ENCODE measurements at places on chromosomes 12 and 14. TPM values are rescaled to one million over a fixed set of nuclear protein-coding genes. Genes with fewer than 3 reads are reported as not detected.

DNA sequence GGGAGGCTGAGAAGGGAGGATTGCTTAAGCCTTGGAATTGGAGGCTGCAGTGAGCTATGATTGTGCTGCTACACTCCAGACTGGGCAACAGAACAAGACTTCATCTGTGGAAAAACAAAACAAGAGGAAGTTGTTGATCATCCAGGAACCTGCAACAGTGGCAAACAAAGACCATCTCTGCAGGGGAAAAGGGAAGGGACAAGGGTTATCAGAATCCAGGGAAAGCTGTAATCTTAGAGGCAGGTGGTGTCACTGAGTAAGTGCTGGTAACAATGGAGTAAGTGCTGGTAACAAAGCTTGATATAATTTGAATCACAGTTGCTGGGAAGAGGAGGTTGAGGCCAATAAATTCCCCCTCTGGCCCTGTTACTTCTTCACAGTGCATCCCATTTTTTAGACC is 27.5 kb upstream of the DCN start:
- no peak for DNase-seq

DNA sequence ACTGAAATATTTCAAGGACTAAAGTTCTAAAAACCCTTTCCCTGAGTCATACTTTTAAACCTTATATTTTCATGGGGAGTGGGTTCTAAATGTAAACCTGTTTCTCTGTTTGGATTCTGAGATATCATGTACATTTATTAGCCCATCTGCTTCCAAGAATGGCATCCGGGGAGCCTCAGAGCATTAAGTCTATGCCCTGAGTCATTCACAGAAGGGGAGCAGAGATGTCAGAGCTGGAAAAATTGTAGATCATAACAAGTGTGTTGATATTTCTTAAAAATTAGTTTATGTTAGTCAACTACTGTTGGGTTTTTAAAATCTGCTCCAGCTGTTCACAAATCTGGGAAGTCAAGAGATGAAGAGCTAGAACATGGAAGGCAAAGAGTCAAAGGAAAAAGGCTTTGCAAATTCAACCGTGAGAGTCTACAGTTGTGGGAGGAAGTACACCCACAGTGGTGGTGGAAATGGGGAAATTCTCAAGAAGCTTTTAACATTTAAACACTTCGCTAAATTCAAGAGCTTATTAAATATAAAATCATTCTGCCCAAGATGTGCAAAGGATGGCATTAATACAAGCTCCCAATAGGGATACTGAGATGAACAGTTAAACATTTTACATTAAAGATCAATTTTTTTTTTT is 70.5 kb upstream of the FLRT2 start:
- DNase-seq = no peak

- peak; percentile 65 for DNase-seq
These were observed 14.5 kb downstream of the SCNN1A start for GRCh38 chr12:6360578-6361490.

SOAT2 gene
- total RNA-seq = 0.74 TPM

GRCh38 chr12:104187446-104188155 is 28.0 kb upstream of the TXNRD1 start:
- peak; percentile 52 for DNase-seq

DNA sequence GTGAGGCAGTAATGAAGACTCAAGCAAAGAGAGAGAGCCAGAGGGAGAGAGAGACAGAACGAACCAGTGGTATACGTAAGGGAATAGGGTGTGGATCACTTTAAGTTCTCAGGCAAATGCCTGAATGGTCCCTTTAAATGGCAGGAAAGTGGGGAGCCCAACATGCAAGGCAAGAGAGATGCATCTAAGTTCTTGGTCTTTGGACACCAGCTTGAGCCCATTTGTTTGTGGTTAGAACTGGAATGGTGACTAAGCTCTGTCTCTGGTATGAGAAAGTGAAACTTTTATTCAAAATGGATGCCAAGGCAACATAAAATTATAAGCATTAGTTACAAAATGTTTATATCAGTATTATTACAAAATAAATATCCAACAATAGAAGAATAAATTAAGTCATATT is 192.2 kb upstream of the ALG10 start:
- no peak for DNase-seq

DNA sequence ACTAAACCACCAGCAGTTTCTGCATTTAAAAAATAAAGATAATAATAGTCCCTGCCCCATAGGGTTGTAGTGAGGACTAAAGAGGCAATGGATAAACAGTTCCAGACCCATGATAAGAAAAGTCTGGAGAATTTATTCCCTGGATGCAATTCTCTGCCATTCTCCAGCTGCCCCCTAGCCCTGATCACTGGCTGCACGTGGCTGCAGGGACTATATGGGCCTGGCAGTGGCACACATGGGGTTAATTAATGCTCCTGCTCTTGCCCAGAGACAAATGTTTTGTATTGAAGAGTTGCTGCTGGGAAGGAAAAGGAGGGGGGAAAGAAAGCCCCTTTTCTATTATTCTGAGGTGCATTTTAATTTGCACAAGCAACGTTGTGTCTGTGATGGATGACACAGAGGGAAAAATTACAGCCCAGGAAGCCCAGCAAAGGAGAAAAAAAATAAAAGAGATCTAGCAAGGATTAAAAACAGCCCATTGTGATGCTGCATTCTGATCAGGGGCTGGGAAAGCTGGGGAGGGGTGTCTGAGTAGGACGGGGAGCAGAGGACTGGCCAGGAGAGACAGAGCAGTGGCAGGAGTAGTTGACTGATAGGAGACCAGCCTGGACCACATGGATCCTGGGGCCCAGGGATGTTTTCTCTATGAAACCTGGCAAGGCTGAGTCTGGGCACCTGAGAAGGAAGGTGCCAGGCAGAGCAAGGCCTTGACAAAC is 149.3 kb downstream of the ESRRB start:
- no peak for DNase-seq

DNA sequence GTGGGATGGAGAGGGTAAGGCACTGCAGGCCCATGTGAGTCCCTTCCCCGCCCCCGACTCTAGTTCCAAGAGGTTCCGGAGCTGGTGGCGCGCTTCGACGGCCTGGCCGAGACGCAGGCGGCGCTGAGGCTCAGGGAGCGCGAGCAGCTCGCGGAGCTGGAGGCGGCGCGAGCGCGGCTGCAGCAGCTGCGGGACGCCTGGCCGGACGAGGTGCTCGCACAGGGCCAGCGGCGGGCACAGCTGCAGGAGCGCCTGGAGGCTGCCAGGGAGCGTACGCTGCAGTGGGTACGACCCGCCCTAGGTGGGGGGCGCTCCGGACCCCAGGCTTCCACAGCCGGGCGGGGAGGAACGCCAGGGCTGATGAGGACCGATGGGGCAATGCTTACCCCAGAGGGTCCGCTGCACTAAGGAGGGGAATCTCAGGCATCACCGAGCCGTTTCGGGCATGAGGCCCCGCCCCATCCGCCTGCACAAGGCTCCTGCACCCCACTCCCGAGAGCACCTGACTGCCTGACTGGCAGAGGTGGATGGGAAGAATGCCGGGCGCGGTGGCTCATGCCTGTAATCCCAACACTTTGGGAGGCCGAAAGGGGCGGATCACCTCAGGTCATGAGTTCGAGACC is 4.9 kb downstream of the CFAP73 start:
- DNase-seq = no peak

GRCh38 chr14:38042322-38042721 is 165.4 kb upstream of the SSTR1 start:
- no peak for DNase-seq

- DNase-seq = no peak
These were observed 85.3 kb upstream of the OVCH1 start for GRCh38 chr12:29582677-29583272.

PLBD1 gene
- 29.0 TPM for total RNA-seq

SERPINA5 gene
- total RNA-seq = 3.7 TPM

TPH2 gene
- total RNA-seq = not detected

NINJ2 gene
- total RNA-seq = 23.8 TPM

DNAL1 gene
- total RNA-seq = 4.7 TPM

DHRS2 gene
- total RNA-seq = 0.25 TPM

CS gene
- total RNA-seq = 140 TPM

DNA sequence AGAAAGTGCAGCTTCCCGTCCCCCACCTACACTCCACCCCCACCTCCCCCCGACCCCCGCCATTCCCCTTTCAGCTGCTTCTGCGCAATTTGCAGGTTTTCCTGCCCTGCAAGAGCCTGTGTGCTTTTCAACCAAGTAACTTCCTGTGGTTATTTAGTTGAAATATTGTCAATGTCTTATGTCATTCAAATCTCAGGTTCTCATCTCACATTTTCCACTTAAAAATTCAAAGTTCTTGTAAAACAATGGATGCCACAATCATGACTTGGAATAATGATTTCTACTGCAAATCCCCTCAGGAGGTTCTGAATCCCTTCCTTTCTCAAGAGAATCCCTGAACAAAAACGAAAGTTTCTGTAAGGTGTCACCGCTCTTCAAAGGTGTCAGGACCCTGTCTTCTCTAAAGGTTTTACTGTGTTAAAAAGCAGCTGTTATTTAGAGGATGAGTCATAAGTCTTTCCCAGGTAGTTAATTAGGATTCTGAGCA is 31.6 kb downstream of the WBP11 start:
- no peak for DNase-seq

- DNase-seq = no peak
These were observed 15.6 kb downstream of the PPP1R1A start for GRCh38 chr12:54572881-54573280.

IQSEC3 gene
- total RNA-seq = 1.7 TPM

PMCH gene
- total RNA-seq = not detected

AMHR2 gene
- 1.2 TPM for total RNA-seq

PLEKHD1 gene
- not detected for total RNA-seq

OGFOD2 gene
- 26.0 TPM for total RNA-seq

DNA sequence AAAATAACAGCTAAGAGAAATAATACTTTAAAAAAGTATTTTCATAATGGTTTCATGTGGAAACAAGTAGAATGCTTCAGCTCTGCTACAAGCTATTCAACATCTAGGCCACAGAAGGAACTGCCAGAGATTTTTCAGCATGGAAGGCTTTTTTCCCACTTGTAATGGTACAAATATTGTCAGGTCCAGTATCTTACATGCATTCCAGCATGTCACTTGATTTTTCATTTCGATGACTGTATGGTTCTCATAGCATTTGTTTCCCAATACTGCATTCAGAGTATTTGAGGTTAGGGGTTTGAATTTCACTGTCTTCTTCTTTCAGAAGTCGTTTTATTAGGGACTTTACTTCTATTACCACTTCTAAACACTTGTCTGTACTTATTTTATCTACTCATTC is 1701.5 kb upstream of the FLRT2 start:
- DNase-seq = no peak

GRCh38 chr14:98959958-98960616 is 311.9 kb downstream of the BCL11B start:
- peak; percentile 87 for DNase-seq

RNF212B gene
- not detected for total RNA-seq

VPS33A gene
- total RNA-seq = 11.0 TPM

DNA sequence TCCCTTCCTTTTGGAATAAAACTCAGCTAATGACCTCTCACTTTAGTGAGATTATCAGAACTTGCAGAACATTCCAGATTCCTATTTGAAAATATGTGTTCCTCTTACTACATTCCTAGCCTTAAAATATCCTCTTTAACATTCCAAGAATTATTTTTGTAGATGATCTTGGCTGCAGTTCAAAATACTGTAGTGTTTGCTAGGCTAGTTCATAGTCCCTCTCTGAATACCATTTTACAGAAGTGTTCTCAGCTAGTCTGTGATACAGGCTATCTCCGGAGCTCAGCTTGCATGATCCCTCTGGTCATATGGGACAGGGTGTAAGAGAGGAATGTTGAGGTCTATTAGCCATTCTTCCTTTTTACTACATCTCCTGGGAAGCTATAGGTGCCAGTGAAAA is 17.6 kb upstream of the GPR33 start:
- no peak for DNase-seq

GRCh38 chr12:110115675-110116074 is 8.5 kb upstream of the IFT81 start:
- no peak for DNase-seq

DNA sequence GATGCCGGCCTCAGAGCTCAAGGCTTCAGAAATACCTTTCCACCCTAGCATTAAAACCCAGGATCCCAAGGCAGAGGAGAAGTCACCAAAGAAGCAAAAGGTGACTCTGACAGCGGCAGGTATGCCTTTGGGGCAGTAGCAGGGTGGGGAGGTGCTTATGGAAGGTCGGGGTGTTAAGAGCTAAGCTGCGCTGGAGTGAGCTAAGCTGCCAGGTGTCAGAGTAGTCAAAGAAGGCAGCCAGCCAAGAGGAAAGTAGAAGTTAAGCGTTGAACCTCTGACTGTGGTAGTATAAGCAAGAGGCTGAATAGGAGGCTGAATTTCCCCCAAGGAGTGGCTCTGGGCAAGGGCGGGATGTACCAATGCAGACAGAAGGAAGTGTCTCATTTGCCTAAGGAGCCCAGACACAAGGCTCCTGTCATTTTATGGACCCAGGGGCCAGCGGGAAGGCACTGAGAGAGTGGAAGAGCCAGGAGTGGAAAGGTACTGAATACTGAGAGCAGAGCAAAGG is 29.2 kb downstream of the DYRK4 start:
- no peak for DNase-seq

DNA sequence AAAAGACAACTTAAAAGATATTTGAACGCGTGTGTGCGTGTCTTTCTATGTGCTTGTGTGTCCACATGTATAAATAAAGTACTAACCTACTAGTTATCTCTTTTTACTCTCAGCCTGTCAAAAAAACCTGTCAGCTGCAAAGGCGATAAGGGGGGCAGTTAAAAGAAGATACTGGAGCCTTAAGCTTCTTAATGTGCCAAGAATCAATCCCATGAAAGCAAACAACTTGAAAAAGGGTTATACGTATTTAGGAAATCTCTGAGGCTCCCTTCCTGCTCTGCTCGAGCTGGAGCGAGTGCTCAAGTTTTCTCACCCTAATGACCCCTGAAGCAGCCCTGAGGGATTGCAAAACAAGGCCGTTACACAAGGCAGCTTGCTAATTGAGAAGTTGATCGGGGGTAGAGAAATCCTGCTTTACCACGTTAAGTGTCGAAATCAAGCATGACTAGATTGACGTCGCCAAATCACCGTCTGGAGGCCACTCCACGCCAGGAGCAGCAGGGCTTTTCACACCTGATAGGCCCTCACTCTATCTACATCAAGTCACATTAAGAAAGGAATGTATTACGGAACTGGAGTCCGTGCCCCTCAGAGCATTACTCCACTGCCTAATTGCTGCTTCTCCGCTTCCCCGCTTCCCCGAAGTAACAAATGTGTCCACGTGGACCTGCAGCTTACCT is 32.4 kb downstream of the LMO3 start:
- DNase-seq = peak; percentile 95

DNA sequence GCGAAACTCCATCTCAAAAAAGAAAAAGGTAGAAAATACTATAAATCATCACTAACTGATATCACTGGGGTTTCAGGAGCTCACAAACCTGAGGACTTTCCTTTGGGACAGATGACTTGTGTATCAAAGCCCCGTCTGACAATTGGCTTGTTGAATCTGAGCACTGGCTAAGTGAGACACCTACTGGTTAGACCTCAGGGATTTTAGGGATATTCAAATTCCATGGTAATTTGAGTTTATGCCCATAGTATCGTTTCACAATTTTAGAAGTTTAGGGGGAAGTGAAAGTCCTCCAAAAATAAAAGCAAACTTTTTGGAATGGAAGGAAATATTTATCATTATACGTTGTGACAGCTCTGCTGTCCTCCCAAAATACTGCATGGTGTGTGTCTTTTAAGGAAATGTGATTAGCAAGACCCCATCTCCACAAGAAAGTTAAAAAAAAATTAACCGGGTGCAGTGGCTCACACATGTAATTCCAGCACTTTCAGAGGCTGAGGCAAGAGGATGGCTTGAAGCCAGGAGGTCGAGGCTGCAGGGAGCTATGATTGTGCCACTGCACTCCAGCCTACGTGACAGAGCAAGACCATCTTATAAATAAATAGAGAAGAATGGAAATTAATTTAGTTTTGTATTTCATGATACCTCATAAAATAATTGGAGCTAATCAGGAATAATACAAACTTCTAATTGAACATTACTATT is 49.2 kb downstream of the FBXL14 start:
- DNase-seq = no peak

Data from vagina (tissue), 2 donors.